CD4-positive, alpha-beta memory T cell (primary cell): ENCODE measurements at places on chromosomes 1 and 21. TPM values are rescaled to one million over a fixed set of nuclear protein-coding genes. Genes with fewer than 3 reads are reported as not detected.

SIM2 gene
- not detected for total RNA-seq

GRCh38 chr1:31335007-31335406 lies 37.9 kb downstream of the FABP3 start:
- DNase-seq: no peak
- no peaks in the 10 kb centered on the region for H3K4me1 ChIP-seq
- no peaks in the 10 kb centered on the region for H3K27me3 ChIP-seq
- peaks cover 9% of the 10 kb centered on the region for H3K36me3 ChIP-seq
- H3K4me3 ChIP-seq: no peak overlapping the region
- no peak overlapping the region for H3K27ac ChIP-seq

DNA sequence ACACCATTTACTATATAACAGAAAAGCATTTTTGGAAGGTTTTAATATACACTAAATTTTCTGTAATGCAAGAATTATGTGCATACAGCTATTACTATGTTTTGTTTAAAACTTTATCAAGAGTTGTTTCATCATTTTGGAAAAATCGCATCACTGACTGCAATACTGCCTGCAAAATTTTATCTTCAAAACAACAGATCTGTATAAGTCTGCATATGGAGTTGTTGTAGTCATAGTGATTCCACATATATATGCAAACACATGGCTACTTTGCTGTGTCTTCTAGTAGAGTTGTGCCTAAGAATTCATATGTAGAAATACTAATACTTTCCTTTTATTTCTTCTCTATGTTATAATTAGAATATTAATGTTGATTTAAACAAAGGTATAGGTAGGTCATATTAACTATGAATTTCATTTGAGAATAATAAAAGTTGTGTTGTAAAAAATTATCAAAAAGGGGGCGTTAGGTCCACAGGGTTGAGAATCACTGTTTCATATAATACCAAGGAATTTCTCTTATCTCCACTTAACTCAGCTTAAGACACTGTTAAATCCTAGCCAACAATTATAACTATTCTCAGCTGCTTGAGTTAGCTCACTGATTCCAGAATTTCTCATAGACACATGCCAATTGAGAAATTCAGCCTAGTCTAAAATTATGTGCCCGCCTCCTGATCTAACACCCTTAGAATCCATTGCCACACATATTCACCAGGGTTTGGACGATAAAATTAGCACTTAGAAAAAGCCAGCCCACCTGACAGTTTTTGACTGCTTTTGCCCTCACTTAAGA lies 22.9 kb upstream of the LAMC1 start:
- no peaks in the 10 kb centered on the region for H3K4me1 ChIP-seq
- no peaks in the 10 kb centered on the region for H3K27me3 ChIP-seq
- no peaks in the 10 kb centered on the region for H3K36me3 ChIP-seq
- no peak for DNase-seq
- H3K27ac ChIP-seq: no peak overlapping the region

GRCh38 chr21:42160765-42161164 lies 58.2 kb upstream of the ABCG1 start:
- H3K4me1 ChIP-seq: peaks cover 10% of the 10 kb centered on the region
- H3K36me3 ChIP-seq: no peaks in the 10 kb centered on the region
- no peaks in the 10 kb centered on the region for H3K27me3 ChIP-seq

GRCh38 chr1:67831850-67832513 lies 1.3 kb downstream of the GNG12 start:
- DNase-seq: no peak
- H3K4me1 ChIP-seq: peaks cover 21% of the 10 kb centered on the region
- no peaks in the 10 kb centered on the region for H3K36me3 ChIP-seq
- no peak overlapping the region for H3K27ac ChIP-seq
- H3K27me3 ChIP-seq: peaks cover 32% of the 10 kb centered on the region
